ENCODE measurements at places on chromosomes 11 and 22.

GRCh38 chr11:115724666-115725065 is 220.5 kb upstream of the CADM1 start:
- DNase-seq, result no peak

GRCh38 chr11:122634501-122634900 is 21.0 kb upstream of the UBASH3B start:
- no peak for DNase-seq

GRCh38 chr22:31618471-31619176 is 43.4 kb downstream of the PISD start:
- no peak for DNase-seq

DNA sequence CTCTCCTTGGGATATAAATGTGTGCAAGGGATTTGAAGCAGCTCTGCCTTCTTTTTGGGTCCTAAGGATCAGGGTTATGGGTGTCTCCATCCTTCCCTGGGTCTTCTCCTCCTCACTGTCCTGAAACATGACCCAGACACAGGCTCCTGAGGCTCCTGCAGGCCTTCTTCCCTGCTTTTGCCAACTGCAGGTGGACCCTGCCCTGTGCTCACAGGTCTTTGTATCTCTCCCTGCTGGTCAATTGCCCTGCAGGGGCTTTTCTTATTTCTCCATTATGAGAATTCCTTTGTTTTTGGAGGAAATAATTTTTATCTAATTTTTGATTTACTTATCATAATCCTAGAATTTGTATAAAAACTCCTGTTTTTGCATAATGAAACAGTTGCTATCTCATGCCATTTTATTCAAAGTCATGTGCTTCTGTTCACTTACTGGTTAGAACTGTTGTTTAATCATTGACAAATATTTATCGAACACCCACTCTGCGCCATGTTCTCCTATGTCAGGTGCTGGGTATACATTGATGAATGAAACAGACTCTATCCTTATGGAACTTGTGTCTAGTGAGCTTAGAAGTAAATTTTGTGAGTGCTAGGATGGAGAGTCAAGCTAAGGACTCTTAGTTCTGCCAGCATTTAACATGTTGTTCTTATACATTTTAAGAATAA is 89.7 kb upstream of the TOP3B start:
- DNase-seq, result no peak

Data from stimulated activated CD4-positive, alpha-beta T cell treated with anti-CD3 and anti-CD28 coated beads, Interleukin-15, amount 100 ng/mL, for 48 hours (primary cell).